ENCODE measurements at places on chromosomes 7 and 10.
A peak's percentile ranks its signal among the peaks of the same experiment; 100 is the strongest.

- no peak for DNase-seq
Measured at GRCh38 chr10:7787150-7787856, 490 bp downstream of the KIN start.

GRCh38 chr7:82049891-82050533, 280.2 kb upstream of the HGF start:
- DNase-seq, result no peak

GRCh38 chr10:62738916-62739315, 65.6 kb upstream of the ADO start:
- DNase-seq, result no peak

DNA sequence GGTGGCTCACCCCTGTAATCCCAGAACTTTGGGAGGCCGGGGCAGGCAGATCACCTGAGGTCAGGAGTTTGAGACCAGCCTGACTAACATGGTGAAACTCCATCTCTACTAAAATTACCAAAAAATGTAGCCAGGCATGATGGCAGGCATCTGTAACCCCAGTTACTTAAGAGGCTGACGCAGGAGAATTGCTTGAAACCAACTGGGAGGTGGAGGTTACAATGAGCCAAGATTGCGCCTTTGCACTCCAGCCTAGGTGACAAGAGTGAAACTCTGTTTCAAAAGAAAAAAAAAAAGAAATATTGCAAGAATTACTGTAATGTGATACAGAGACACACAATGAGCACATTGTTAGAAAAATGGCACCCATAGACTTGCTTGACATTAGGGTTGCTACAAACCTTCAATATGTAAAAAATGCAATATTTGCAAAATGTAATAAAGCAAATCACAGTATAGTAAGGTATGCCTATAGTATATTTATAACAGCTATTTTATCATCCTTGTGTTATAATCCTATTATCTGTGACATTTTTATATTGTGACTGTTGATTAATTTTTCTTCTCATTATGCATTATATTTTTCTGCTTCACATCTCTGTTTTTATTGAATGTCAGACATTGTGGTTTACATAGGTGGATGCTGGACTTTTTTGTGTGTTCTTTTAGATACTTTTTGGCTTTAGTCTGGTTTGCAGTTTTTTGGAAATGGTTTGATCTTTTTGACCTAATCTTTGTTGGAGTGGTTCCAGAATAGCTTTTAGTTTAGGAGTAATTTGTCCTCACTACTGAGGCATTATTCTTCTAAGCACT, 55.4 kb upstream of the HELLS start:
- DNase-seq, result no peak

GRCh38 chr7:831596-832166, 595 bp upstream of the SUN1 start:
- DNase-seq, result no peak

- no peak for DNase-seq
Measured at GRCh38 chr7:68969571-68969970, 628.7 kb upstream of the AUTS2 start.

GRCh38 chr7:43756368-43757072, 2.0 kb upstream of the BLVRA start:
- DNase-seq, result peak; percentile 19

GRCh38 chr10:43203448-43204041, 63.3 kb downstream of the RASGEF1A start:
- no peak for DNase-seq

GRCh38 chr10:43077421-43078171, 727 bp downstream of the RET start:
- no peak for DNase-seq

DNA sequence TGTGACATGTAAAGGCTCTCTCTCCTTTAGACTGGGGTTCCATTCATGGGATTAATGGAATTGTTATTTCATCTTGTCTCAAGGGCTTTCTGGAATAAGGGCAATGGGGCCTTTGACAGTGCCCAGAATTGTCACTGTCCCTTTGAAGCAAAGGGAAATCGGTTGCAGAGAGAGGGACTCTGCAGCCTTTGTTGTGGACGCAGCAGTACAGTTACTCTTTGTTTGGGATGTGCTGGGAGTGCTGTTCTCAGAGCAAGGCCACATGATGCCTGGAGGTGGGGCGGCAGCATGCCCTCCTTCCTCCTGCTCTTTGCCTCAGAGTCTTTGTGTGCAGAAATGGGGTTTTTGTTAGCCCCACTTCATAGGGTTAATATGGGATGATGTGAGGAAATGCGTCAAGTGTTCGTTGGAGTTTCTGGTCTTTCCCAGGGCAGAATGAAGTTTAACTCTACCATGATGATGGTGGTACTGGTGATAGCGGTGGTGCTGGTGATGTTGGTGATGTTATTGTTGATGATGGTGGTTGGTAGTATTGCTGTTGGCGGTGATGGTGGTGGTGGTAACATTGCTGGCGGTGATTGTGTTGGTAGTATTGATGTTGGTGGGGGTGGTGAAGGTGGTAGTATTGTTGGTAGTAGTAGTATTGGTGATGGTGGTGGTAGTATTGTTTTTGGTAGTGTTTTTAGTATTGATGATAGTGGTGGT, 45.3 kb downstream of the DOCK1 start:
- DNase-seq, result no peak

- DNase-seq, result no peak
Measured at GRCh38 chr10:43667317-43667731, 18.6 kb upstream of the ZNF32 start.

- no peak for DNase-seq
Measured at GRCh38 chr7:23864973-23865372, 155.0 kb downstream of the STK31 start.

DNA sequence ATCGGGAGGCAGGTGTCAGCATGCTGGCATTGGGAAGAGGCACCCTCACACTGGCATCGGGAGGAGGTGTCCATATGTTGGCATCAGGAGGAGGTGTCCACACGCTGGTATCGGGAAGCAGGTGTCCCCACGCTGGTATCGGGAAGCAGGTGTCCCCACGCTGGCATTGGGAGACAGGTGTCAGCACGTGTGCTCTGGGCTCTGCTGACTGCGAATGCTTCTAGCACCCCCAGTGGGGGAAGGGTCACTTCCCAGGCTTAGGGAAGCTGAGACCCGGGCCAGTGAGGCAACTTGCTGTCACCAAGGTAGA, 92.5 kb upstream of the IKZF1 start:
- no peak for DNase-seq

- peak; percentile 63 for DNase-seq
Measured at GRCh38 chr10:30751678-30752331, 122.3 kb upstream of the LYZL2 start.

DNA sequence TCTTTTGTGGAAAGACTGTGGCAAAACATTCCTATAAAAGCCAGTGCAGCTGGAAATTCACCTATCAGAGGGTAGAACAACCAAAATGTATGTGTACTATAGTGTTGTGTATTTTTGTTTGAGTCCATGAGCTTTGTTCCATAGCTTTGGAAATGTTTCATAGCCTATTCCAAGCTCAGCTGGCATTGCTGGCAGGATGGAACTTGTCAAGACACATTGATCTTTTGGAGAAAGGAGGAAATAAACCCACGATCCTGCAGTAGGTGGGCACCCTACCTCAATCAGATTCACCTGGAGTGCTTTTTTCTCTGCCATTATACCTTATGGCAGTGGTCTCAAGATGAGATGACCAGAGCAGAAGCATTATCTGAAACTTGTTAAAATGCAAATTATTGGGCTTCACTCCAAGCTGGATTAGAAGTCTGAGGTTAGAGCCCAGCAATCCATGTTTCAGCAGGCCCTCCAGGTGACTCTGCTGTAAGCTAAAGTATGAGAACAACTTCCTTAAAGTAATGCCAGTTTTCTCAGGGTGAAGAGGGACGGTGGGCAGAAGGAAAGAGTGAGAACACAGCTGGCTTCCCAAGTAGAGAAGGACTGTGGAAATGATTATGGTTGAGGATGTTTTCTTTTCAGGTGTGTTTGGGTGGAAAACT, 30.3 kb upstream of the CDK1 start:
- DNase-seq, result no peak

- DNase-seq, result no peak
Measured at GRCh38 chr7:43479543-43479942, 103.4 kb upstream of the STK17A start.

DNA sequence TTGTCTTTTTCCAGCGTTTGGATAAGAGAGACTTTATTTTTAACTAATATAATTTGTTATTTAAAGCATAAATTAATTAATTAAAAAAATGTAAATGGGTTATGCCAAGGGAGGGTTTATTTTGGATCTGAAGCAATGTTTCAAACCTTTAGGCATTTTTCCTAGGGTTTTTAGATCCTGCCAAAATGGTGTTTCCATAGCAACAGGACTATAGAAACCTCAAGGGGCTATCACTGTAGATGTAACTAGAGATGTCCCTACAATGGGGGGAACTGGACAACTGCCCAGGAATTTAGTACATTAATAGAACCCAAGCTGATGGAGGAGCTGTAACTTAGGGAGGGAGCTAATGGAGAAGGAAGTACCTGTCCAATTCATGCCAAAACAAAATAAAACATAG, 57.3 kb downstream of the SLC39A12 start:
- no peak for DNase-seq

- no peak for DNase-seq
Measured at GRCh38 chr7:30584415-30584814, 10.3 kb upstream of the GARS1 start.

DNA sequence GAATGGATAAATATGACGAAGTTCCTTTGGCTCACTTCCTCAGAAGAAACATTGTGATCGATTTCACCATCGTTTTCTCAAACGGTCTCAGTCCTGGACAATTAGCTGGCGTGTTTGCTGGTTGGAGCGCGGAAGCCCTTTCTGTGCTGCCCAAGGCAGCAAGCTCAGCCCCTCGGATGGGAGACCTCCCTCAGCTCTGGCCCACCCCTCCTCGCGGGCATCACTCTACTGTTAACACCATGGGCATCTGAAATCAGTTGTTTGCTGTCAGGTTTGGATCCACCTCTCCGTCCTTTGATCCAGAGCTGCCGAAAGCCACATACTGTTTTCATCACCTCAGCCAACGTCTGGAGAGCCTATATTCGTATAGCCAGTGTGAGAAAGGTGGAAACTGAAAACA, 68.2 kb downstream of the C10orf143 start:
- DNase-seq, result no peak

GRCh38 chr7:46139079-46139478, 218.0 kb upstream of the IGFBP3 start:
- no peak for DNase-seq

- no peak for DNase-seq
Measured at GRCh38 chr10:116132780-116133399, 140.1 kb downstream of the GFRA1 start.

Data from GDM1 (cell line).